ENCODE measurements at places on chromosomes 2 and 18.

- DNase-seq: no peak
Observed at GRCh38 chr18:66728951-66729350, 125.1 kb upstream of the CDH19 start.

DNA sequence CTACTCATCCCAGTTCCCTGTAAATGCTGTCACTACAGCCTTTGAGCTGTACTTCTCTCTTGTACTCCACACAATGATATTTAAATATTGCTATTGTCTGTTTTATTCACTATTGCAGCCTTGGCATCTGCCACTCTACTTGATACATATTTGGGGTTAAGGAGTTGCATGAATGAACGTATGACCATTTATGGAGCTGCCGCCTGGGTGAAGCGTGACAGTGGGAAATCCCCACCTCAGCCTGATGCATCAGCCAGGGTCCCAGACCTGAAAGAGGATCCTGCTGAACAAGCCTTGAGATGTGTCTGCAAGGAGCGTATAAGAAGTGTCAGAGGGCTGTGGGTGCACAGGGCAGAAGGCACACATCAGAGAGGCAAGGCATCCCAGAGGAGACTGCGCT, 39.1 kb downstream of the MRPL35 start:
- peak; percentile 19 for DNase-seq

- DNase-seq: no peak
Observed at GRCh38 chr2:116924509-116924908, 890.0 kb upstream of the DDX18 start.

- no peak for DNase-seq
Observed at GRCh38 chr2:40433736-40434135, 18.2 kb downstream of the SLC8A1 start.

- DNase-seq: no peak
Observed at GRCh38 chr2:75600461-75601011, 39.8 kb upstream of the EVA1A start.

- DNase-seq: no peak
Observed at GRCh38 chr2:88074854-88075292, 7.2 kb downstream of the SMYD1 start.

- no peak for DNase-seq
Observed at GRCh38 chr2:74862020-74862964, 28.4 kb downstream of the HK2 start.

- no peak for DNase-seq
Observed at GRCh38 chr2:41967476-41968181, 80.2 kb upstream of the PKDCC start.

- DNase-seq: peak; percentile 58
Observed at GRCh38 chr2:190881598-190882410, 1.2 kb downstream of the GLS start.

DNA sequence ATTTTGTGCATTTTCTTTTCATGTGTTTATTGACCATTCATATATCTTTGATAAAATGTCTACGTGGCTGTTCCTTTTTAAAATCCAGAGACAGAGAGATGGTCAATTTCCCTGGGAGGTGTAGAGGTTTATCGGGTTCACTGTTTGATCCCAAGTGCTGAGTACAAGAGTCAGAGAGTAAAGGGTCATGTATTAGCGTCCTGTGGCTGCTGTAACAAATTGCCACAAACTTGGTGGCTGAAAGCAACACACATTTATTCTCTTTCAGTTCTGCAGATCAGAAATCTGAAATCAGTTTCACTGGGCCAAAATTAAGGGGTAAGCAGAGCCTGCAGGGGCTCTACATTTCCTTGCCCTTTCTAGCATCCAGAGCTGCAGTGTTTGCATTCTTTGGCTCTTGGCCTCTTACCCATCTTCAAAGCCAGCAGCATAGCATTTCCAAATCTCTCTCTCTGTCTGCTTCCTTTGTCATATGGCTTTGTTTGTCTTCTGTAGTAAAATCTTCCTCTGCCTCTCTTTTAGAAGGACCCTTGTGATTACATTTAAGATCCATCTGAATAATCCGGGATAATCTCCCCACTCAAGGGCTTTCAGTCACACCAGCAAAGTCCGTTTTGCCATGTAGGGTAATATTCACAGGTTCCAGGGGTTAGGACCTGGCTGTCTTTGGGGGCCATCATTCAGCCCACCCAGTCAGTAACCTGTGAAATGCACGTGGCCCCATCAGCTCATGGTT, 49.9 kb downstream of the TMEM17 start:
- DNase-seq: no peak

GRCh38 chr2:101823347-101823791, 125.9 kb downstream of the MAP4K4 start:
- peak; percentile 43 for DNase-seq

DNA sequence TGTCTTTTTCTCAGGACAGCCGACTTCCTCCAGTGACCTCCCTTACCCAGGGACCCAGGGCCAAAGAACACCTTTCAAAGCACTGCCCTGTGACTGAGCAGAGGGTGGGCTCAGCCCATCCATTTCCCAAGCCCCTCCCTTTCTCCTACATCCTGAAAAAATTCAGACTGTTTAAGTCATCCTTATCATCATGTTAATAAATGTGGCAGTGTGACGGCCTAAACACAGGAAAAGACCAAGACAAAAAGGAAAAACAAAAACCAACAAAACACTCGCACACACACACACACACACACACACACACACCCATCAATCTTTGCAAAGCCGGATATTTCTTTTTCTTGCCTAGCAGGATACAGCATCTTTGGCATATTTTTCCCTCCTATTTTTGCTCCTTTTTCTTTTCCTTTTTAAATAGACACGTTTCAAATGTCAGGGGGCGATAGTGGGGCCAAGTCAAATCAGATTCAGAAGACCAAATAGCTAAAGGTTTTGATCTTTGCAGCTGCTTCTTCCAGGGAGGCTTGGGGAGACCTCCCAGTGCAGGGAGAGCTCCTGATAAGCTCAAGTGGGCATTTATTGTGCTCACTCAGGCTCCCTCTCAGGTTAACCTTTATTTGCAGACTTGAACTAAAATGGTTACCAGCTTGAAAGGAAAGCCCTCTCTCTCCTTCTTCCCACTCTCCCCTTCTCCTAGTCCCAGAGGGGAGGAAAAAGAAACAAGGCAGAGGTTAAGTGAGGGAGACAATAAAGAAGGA, 39.5 kb upstream of the NRP2 start:
- DNase-seq: no peak

DNA sequence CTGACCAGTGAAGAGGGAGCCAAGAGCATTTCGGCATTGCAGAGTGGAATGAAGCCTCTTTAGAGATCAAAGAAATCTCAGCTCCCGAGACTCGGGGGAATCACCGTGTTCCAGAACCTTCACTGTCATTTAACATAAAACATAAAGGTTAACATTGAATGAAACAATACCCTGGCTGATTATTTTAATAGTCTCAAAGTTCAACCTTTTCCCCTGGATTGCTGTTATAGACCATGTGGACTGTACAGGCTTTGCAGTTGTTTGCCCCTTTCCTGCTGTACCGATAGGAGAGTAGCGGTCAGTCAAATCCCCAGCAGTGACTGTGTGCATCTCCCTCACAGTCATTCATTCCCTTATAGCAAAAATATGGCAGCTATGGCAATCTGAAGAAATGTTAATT, 48.4 kb downstream of the POU3F3 start:
- no peak for DNase-seq

DNA sequence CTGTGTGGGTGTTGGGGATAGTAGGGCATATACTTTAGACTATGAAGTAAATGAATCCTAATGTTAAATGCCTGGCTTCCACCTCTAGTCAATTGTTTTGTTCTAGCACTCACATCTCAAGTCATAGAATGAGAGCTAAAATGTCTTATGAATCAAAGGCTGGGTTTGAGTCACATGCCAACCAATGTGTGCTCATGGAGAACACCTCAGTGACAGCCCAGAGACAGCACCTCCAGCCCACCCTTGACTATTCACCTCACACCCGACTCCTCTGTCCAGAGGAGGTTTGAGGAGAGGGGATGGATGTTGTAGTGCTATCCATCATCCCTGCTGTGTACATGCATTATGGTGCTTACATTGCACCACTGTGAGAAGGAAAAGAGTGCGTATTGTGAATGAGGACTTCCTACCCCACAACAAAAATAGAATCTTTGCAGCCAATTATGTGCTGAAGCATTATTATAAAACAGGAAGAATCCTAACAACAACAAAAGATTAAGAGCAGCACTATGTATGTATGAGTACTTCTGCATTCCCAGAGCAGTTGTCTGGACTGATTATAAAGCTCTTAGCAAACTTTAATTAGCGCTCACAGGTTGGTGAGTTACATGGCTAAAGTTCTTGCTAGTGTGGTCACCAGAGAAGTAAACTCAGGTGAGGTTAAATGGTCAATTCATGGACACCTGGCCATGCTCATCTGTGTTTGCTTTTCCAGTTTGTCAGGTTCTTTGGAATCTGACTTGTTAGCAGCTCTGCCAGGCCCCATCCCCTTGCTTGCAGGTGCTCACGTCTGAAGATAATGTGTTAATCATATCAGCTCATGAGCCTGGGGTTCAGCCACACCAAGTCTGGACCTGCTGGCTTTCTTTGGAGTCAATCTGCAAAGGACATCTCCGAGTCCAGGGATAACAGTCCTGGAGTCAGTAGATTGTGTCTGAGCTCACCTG, 55.3 kb upstream of the NABP1 start:
- no peak for DNase-seq

DNA sequence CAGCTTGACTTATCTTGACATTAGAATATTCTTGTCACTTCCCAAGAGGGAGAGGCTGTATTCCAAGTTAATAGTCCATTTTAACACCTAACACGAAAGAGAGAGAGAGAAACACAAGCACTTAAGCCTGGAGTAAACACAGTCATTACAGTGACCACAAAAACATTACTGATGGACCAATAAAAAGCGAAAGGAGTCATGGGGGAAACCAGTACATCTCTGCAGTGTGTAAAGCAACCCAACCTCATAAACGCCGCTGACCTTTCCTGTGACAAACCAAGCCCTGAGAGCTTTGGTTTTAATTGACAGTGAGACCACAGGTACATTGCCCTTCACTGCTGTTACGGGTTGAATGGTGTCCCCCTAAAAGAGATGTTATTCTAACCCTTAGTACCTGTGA, 78.3 kb downstream of the SMAD4 start:
- DNase-seq: no peak

- DNase-seq: no peak
Observed at GRCh38 chr2:40556739-40557138, 104.8 kb upstream of the SLC8A1 start.

DNA sequence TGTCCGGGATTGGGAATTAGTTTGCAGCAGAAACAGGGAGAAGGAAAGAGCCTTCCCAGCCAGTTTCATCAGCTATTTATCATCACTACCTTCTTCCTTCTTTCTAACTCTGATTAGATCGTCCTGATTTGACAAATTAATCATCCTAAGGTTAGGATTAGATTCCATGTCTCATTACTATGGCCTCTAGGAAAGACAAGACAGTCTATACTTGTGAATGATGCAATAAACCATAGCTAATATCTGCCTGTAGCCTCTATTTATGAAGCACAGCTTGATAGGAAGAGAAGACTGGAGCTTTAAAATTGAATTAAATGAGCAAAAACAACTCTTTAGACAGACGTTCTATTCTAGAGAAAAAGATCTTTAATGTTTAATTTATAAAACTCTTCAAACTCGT, 25.2 kb upstream of the FRZB start:
- no peak for DNase-seq

- no peak for DNase-seq
Observed at GRCh38 chr18:13240060-13240725, 21.6 kb downstream of the LDLRAD4 start.

GRCh38 chr2:224837066-224837465, 120.9 kb upstream of the CCDC195 start:
- no peak for DNase-seq

GRCh38 chr2:126655500-126656430, at the start of gene GYPC:
GYPC (plus strand) TSS chr2:126656158; CDS start chr2:126656264, 106 bp downstream.
- no peak for DNase-seq

DNA sequence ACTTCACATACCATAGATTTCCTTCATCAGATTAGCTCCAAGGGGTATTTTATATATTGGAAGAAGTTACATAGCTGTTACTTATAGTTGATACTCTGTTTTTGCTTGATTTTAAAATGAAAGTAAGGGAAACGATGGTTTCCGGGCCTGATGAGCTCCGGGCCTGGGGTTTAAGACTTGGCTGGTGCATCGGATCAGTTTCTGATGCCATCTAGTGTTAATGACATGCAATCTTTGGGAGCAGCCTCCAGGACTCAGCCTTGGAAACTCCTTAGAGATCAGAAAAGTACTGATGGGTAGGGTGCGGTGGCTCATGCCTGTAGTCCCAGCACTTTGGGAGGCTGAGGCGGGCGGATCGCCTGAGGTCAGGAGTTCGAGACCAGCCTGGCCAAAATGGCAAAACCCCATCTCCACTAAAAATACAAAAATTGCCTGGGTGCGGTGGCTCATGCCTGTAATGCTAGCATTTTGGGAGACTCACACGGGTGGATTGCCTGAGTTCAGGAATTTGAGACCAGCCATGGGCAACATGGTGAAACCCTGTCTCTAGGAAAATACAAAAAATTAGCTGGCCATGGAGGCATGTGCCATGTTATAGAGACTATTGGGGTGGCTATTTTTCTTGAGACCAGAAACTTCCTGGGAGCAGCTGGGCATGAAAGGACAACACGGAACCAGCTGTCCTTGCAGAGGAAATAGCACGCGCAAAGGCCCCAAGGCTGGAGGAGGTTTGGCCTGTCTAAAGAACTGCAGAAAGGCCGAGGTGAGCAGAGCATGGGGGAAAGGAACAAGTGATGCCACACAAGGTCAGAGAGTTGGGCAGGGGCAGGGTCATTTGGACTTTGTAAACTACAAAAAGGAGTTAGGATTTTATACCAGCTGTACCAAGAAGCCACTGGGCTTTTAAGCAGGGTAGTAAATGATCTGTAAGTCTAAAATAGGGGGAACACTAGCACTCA, 46.9 kb upstream of the CNOT11 start:
- no peak for DNase-seq

Data from stimulated activated CD8-positive, alpha-beta memory T cell treated with anti-CD3 and anti-CD28 coated beads, Interleukin-4, amount 100 ng/mL, for 24 hours (primary cell).